ENCODE measurements at places on chromosomes 3 and 15.

- DNase-seq, result no peak
Measured at GRCh38 chr3:190533511-190534281, 19.8 kb downstream of the IL1RAP start.

- DNase-seq, result no peak
Measured at GRCh38 chr3:37510755-37511154, 336.4 kb upstream of the LRRFIP2 start.

- no peak for DNase-seq
Measured at GRCh38 chr3:17514597-17514996, 227.8 kb downstream of the TBC1D5 start.

GRCh38 chr3:132038198-132038825, 3.5 kb upstream of the CPNE4 start:
- no peak for DNase-seq

DNA sequence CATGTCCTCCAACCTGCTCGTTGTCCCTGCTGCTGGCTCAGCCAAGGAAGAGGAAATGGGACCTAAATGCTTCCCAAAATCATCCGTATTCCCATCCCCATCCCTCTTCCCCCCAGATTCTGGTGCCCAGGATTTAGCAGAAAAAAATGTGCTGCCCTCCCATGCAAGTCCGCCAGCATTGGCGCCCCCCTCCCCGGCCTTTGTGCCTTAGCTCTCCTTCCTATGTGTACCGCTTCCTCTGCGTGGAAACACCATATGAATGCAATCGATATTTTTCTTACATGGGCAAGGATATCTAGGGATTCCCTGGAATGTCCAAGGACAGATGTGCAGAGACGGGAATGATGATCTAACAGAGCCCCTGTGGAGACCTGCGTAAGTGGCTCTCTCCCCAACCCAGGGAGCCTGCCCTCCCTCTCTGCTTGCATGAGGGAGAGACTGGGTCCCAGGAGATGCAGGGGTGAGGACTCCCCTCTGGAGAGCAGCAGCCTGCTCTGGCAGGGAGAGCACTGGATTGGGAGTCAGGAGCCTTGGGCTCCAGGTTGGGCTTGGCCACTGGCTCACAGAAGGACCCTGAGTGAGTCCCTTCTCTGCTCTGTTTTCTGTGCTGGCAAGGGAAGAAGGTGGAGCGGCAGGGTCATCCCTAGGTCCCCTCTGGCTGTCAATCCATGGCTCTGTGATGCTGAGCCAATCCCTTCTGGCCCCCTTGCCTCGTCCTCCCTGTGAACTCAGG, 227.2 kb downstream of the XXYLT1 start:
- no peak for DNase-seq

DNA sequence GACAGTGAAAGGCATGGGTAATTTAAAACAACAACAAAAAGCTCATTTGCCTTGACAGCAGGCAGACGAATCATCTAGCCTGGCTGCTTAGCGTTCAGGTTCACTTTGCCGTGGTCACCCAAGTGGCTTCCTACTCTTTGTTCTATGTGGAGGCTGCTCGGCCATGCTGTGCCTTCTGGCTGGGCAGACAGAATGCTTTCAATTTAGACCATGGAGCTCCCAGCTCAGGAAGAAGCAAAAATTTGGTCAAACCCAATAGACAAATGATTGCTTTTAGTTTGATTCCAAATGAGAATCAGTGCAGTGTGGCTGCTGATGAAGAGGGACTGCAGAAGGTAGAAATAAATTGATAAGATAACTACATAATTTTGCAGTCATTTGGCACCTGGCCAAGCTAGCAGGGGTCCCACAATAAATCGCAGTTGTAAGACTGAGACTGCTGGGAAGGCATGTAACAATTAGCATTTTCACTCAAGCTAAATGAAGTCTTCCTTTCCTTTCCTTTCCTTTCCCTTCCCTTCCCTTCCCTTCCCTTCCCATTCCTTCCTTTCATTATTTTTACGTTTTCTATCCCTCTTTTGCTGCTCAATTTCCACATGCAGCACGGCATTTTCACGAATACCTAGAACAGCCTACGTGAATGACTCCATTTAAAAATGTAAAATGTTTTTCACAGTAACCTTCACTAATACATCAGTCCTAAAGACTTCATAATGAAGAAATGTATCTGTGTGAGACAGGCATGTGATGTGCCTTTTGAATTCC, 360.4 kb upstream of the TGFBR2 start:
- DNase-seq, result no peak
